HEK293T (cell line): ENCODE measurements at places on chromosomes 5 and 9.
A peak's percentile ranks its signal among the peaks of the same experiment; 100 is the strongest.

GRCh38 chr9:129995409-129996160, 47.4 kb downstream of the FNBP1 start:
- DNase-seq, result no peak

DNA sequence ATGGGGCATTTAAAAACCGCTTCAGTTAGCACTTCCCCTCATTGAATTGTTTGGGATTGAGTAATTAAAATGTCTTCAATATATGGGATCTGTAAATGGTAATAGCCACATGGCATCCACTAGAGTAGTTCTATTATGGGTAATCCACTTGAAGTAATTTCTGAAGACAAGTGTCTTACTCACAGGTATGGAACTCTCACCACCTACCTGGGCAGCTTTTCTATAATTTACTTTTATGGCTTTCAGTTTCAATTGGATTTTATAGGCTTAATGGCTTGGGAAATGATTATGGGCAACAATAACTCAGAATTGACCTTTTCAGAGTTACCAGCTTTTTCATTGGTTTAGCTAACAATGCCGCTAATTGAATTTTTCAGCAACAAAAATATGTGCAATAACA, 597.9 kb downstream of the PTPRD start:
- no peak for DNase-seq

DNA sequence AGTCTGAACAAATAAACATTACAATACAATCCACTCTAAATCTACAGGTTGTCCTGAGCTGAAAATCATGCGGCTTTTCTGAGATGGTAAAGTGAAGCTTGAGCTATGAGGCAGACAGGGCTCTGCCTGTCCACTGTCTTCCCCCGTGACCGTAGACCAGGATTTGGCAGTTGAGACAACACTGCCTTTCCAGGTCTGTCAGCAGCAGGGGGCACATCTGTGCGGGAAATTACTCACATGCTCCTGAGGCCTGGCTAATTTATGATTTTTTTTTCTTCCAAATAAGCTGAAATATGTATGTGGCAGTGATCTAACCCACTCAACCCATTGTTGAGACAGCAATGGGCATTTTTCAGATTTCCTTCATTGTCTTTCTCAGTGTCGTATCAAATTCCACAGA, 307.9 kb downstream of the FBXL7 start:
- no peak for DNase-seq

DNA sequence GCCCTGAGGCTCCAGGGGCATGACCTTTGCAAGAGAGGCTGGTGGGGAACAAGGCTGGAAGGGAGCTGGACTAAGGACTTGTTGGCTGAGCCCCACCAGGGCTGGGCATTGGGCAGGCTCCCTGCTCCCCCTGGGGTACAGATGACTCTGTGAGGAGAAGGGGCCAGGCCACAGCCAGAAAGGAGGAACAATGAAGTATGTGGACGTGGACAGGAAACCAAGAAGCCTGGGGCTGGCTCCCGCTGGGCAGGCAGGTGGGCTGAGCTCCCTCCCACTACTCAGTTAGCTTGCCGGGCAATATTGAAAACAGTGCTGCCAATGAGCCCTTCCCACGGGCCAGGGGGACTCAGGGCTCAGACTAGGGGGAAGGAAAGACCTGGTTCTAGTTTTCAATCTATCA, 66.1 kb upstream of the SPTLC1 start:
- DNase-seq, result no peak

GRCh38 chr5:109479260-109479860, 69.6 kb upstream of the PJA2 start:
- DNase-seq, result no peak

DNA sequence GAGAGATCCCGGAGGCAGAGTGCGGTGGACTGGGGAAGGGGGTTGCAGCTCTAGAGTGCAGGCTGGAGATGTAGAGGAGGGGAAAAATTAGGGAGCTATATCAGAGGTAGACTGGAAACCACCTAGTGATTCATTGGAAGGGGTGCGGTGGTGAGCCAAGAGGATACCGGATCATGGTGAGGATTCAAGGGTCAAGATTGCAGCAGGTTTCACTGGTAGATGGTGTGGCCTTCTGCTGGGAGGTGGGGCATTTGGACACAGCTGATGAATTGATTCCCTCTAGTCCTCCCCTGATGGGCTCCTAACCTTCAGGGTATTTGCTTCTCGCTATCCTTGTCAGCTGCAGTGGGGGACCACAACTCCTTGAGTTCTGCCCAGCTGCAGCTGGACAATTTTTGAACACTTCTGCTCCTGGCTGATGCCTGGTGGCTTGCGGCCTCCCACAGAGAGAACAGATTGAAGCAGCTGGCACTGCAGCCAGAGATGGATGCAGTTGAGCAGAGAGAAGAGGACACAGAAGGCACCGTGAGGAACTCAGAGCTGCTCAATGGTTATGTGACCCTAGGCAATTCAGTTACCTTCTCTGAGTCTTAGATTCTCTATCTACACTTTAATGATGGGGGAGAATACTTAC, 134.4 kb upstream of the ABCA1 start:
- no peak for DNase-seq

- no peak for DNase-seq
Observed at GRCh38 chr9:36816371-36816770, 217.7 kb downstream of the PAX5 start.

GRCh38 chr9:27196383-27196782, 87.4 kb downstream of the TEK start:
- DNase-seq, result no peak

GRCh38 chr5:82259172-82259800, 18.9 kb downstream of the RPS23 start:
- DNase-seq, result no peak

GRCh38 chr9:4504250-4504649, 14.0 kb downstream of the SLC1A1 start:
- DNase-seq, result no peak

DNA sequence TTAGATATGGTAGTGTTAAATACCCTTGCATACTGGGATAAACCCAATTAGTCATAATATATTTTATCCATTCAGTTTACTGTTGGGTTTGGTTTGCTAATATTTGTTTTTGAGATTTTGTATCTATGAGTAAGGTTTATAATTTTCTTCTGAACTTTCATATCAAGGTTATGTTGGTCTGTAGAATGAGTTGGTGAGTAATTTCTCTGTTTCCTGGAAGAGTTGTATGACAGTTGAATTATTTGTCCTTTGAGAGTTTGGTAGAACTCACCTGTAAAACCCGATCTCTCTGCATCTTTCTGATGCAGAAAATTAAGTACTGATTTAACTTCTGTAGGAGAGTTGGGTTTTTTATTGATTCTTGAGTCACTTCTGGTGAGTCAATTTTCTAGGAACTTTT, 20.4 kb downstream of the DDX4 start:
- DNase-seq, result no peak

GRCh38 chr9:132994410-132995120, 16.1 kb downstream of the GFI1B start:
- no peak for DNase-seq

DNA sequence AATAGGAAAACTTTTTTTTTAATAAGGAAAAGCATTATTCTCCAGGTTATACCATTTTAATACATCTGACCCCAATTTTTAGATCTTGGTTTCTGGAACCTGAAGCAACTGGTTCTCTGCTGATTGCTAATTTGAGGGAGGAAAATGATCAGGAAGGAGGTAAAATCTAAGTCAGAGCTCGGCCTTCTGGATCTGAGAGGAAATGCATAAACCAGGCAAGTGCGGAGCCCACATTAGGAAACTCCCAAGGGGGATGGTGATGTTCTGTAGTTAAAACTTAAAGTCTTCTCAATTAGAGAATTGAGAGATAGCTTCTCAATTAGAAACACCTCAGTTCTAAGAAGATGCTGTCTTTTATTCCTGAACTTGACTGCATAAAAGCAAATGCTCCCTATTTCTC, 113.5 kb downstream of the TSSK1B start:
- no peak for DNase-seq

DNA sequence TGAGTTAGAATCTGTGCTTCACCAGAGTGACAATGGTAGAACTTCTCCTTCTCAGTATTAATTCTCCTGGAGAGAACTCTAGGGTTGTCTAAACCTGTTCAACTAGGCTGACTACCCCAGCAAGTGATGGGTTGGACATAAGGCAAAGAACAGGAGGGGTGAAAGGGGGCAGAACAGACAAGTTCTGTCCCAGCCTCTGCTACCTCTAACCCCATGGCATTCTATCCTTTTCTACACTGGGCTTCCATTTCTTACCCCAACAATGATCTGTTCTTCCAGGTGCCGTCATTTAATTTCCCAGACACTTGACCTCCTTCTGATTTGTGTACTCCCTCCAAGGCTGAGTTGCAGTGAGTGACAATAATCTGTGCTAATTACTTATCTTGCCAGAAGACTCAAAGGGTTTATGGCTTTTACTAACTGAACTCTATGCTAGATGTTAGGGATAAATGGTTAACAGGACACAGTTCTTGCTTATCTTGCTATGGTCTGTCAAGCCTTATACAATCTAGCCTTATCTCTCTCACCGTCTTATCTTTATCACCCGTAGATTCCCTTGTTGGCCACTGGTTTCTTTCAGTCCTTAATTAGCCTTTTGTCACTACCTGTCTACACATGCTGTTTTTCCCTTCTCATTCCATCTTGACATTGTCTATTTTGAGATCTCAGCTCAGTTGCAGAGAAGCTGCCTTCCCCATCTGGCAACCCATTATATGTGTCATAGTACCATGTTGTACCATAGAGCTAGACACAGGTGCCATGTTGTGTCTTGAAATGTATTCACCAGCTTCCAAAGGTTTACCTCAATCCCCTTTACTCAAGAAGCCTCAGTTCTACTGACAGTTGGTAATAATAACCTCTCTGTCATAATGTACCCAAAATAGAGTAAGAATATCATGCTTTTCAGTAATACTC, 10.0 kb upstream of the MATR3 start:
- no peak for DNase-seq

DNA sequence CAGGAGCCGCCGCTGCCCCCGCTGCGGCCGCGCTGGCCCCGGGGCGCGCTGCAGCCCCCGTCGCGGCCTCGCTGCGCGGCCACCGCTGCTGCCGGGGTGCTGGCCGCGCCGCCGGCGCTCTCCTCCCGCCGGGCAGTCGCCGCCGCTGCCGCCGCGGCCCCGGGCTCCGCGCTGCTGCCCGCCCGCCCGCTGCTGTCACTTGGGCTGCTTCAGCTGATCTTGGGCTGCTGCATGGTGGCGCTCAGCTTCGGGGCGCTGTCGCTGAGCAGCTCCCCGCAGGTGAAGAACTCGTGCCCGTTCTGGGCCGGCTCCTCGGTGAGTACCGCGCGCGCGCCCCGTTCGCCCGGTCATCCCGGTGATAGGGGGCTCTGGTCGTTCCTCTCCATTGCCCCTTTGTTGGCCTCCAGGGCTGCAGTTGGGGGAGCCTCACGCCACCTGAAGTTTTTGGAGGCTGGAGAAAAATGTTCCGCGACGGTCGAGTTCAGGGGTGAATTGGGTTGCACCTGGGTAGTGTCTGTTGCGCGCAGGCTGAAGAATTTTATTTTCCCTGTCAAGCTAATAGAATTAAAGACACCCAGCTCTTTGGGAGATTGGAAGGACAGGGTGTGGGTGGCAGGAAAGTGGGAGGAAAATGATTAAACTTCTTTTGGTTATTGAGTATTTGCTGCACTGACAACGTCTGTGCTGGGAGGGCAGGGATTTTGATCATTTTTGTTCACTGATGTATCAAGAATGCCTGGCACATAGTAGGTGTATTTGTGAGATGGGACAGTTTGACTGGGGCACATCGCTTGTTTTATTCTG, 596 bp downstream of the ENTREP1 start:
- DNase-seq, result peak; percentile 41

GRCh38 chr5:8634219-8634618, 765.3 kb downstream of the MTRR start:
- DNase-seq, result no peak

DNA sequence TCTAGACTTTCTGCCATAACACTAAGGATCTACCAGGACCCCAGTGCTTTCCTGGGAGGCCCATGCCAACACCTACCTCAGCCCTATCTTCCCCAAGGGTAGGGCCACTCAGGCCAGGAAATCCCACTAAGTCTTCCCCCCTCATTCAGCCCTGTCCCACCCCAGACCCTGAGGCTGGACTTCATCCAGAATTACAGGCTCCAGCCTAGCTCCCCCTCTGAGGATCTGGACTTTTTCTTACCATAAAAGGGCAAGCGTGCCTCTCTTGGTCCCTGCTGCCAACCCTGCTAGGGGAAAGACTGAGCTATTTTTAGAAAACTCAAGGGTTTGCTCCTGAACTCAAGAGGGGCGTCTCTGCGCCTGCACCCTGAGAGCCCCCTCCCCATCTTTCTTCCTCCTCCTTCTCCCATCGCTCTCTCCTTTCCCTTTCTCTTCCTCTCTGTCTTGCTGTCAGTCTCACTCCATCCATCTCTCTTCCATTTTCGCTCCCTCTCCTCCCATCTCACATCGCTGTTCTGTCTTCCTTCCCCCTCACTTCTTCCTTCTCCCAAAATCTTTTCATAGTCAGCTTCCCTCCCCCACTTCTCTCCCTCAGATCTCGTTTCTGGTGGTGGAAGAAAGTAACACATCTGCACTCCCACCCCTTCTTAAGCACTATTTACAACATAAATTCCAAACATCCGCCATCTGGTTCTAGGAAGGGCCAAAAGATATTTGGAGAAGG, 38.1 kb upstream of the IL17B start:
- no peak for DNase-seq

DNA sequence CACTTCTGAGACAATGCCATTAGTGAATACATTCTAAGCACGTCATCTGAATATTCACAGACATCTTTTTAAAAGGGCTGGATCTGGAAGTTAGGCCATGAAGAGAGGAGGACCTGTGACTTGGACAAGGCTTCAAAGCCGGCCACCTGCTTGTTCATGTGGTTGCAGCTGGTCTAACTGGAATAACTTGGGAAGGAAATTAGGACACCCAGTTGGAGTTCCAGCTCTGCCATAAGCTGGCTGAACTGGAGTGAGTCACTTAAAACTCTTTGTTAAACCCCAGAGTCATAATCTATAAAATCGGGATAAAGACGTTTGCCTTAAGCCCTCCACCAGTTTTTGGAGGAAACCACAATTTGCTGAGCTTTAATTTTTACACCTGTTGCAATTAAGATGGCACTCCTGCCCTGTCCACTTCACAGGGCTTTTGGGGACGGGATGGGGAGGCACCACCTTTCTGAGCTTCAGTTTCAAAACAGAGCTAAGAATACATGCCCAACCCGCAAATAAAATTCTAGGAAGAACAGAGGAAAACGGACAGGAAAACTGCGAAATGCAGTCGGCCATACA, 536 bp upstream of the STX17 start:
- DNase-seq, result no peak
